ENCODE measurements at places on chromosomes 5 and 9. TPM values are rescaled to one million over a fixed set of nuclear protein-coding genes. Genes with fewer than 3 reads are reported as not detected.

DNA sequence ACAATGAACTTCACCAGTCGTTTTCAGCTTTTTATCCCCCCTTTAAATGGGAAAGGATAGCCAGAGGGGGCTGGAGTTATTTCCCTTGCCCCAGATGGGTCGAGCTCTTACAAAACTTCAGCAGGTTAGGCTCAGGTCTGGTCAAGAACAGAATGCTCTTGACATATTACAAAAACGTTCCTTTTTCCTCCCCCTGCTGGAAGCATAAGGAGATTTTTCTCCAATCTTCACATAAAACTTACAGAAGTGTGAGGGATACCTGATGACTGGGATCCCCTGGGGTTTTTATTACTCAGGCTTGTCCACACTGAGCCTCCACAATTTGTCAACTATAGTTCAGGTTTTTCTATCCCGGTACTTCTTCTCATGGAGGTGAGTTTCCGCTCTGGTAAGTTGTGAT lies 60.8 kb downstream of the CSF2 start:
- H3K4me3 ChIP-seq, result no peak overlapping the region
- H3K27me3 ChIP-seq, result no peaks in the 10 kb centered on the region
- no peak for DNase-seq
- H3K27ac ChIP-seq, result no peak overlapping the region
- H3K4me1 ChIP-seq, result no peaks in the 10 kb centered on the region
- H3K36me3 ChIP-seq, result no peaks in the 10 kb centered on the region

- H3K4me3 ChIP-seq, result peak overlapping the region; percentile 15
- H3K36me3 ChIP-seq, result peaks cover 3% of the 10 kb centered on the region
- DNase-seq, result no peak
- no peaks in the 10 kb centered on the region for H3K4me1 ChIP-seq
Observed at GRCh38 chr9:111633389-111633736, 2.2 kb downstream of the DNAJC25 start.

The FNBP1 gene
- polyA plus RNA-seq, result 9.7 TPM

DNA sequence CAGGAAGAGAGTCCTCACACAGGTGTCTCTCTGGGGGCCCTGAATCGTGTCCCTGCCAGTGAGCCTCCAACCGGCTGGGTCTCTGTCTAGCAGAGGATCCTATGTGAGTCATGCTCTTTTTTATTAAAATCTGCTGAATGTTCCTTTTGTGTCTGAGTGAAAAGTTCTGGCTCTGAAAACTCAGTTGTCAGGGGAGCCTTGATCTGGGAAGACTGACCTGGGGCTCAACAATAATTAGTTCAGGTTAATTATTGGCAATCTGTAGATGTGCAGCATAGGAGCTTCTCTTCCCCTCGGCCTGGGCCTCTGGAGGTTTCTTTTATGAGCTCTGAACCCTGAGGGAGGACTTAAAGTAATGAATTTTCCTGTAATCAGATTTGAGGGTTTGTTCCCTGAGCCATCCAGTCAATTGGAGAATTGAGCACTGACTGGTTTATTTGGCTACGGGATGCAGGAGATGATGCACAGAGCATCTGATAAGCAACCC lies 45.2 kb downstream of the ALG2 start:
- no peaks in the 10 kb centered on the region for H3K27me3 ChIP-seq
- H3K36me3 ChIP-seq, result no peaks in the 10 kb centered on the region
- DNase-seq, result peak; percentile 67

DNA sequence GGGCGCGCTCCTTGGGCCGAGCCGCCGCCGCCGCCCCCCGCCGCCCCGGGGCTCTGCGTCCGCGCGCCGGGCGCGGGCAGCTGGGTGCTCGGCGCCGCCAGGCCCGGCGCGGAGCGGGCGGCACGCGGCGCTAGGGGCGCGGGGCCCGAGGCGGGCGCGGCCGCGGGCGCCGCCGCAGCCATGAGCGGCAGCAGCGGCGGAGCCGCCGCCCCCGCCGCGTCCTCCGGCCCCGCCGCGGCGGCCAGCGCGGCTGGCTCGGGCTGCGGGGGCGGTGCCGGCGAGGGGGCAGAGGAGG lies 351 bp downstream of the TRIO start:
- DNase-seq, result no peak
- no peaks in the 10 kb centered on the region for H3K27me3 ChIP-seq
- H3K27ac ChIP-seq, result peak overlapping the region; percentile 92
- H3K36me3 ChIP-seq, result no peaks in the 10 kb centered on the region
- H3K4me1 ChIP-seq, result peaks cover 19% of the 10 kb centered on the region

DNA sequence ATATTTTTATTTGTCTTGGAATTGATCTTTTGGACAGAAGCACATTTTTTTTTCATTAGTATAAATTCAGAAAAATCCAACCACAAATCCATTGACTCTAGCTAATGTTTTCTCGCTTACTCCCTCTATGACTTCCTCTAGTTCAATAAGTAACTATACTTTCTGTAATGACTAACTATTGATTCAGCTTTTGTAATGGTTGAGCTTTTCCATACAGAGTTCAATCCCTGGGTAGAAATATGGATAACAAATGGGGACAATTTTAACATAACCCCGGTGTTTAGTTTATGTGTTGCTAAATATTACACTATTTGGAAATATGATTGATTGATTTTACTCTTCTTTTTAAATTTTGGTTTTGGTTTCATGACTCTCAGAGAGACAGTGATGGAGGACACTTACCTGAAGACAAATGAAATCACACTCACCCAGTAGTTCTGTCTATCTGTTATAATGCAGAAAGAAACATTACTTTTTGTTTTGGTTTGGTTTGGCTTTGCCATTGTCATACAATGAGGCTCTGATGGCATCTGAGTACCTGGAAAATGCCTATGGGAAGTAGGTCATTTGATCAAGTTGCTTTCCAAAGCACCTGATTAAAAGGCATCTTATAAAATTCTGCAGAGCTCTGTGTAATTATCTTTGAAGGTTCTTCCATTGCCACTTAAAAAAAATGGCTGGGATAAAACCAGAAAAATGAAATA lies 309.7 kb upstream of the MPDZ start:
- no peak overlapping the region for H3K4me3 ChIP-seq
- no peaks in the 10 kb centered on the region for H3K27me3 ChIP-seq
- DNase-seq, result no peak
- H3K36me3 ChIP-seq, result no peaks in the 10 kb centered on the region
- no peak overlapping the region for H3K27ac ChIP-seq

The TERT gene
- not detected for polyA plus RNA-seq

The REEP2 gene
- polyA plus RNA-seq, result 8.8 TPM

DNA sequence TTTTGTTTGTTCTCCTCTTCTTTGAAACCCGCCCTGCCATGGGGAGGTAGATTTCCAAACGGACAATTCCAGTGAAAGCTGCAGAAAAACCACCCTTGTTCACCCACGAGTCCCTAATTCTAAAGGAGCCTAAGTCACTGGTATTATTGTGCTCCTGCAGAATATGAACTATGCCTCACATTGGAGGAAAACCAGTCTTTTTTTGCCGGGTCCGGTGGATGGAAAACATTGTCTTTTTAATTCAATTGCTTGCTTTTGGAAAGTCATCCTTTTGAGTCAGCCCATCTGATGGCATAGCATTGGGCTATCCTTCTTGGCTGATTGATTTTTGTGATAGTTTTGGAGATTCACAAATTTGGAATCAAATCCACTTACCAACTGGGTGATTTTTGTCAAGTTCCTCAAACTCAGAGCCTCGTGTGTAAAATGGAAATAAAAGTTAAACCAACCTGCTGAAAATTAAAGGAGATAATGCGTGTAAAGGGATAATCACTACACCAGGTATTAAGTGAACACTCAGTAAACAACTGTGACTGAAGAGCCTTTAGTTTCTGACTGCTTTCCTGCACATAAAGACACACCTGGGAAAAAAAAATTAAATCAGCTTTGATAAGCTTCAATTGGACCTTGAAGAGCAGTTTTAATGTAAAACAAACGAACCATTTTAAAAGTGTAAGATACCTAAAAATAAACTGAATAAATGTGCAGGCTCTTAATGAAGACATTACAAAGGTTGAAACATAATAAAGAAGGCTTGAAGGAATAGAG lies 780 bp upstream of the CCNJL start:
- peak overlapping the region; percentile 50 for H3K27ac ChIP-seq
- H3K27me3 ChIP-seq, result no peaks in the 10 kb centered on the region
- H3K36me3 ChIP-seq, result no peaks in the 10 kb centered on the region
- peak overlapping the region; percentile 71 for H3K4me3 ChIP-seq
- DNase-seq, result no peak
- no peaks in the 10 kb centered on the region for H3K4me1 ChIP-seq

DNA sequence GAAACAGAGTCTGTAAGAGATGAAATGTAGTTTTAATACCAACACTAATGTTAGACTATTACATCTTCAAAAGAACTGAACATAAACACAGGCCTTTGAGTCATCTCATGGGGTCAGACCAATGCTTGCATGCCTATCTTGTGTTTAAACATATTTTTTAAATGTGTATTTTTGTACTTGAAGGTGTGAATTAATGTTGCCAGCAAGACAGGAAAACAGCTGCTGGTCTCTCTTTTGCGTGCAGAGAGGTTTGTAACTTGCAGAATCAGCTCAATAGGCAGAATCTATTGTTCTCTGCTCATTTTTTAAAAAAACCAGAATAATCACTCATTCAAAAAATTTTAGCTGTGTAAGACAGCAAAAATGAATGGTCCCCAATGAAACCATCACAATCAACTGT lies 180.2 kb downstream of the ALDH1A1 start:
- no peaks in the 10 kb centered on the region for H3K4me1 ChIP-seq
- H3K4me3 ChIP-seq, result no peak overlapping the region
- DNase-seq, result no peak
- H3K36me3 ChIP-seq, result no peaks in the 10 kb centered on the region
- H3K27me3 ChIP-seq, result no peaks in the 10 kb centered on the region

The INSYN2B gene
- not detected for polyA plus RNA-seq

The RNF224 gene
- polyA plus RNA-seq, result 0.80 TPM

The IFNA13 gene
- polyA plus RNA-seq, result not detected

The RGMB gene
- 4.0 TPM for polyA plus RNA-seq

GRCh38 chr5:79983618-79984017 lies 7.4 kb downstream of the MTX3 start:
- H3K4me3 ChIP-seq, result no peak overlapping the region
- no peak overlapping the region for H3K27ac ChIP-seq
- H3K4me1 ChIP-seq, result no peaks in the 10 kb centered on the region
- H3K36me3 ChIP-seq, result peaks cover 11% of the 10 kb centered on the region

The MED10 gene
- 25.9 TPM for polyA plus RNA-seq

DNA sequence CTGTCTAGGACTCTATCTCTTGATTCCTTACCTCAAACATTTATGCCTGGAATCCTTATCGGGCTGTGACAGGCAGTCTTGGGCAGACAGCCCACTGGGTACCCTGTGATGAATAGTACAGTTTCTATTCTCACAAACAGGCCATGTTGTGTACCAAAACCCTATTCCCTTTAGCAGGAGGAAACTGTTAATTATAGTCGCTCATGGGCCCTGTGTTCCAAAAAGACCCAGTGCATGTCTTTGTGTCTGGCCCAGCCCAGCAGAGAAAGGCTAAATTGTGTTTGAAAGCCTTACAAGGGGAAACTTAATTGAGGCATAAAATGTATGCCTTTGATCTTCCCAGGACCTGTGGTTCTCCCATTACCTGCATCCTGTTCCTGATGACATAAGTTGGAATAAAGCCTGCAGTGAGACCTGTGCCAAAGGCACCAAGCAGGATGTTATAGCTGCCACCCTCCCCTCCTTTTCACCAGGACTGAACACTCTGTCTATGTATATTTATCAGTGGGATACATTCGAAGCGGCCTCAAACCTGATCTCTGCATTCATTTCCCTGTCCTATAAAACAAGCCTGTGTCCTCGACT lies 43.3 kb downstream of the TLR4 start:
- H3K27me3 ChIP-seq, result peaks cover 4% of the 10 kb centered on the region
- H3K27ac ChIP-seq, result no peak overlapping the region
- H3K36me3 ChIP-seq, result no peaks in the 10 kb centered on the region
- H3K4me1 ChIP-seq, result peaks cover 3% of the 10 kb centered on the region
- no peak overlapping the region for H3K4me3 ChIP-seq

DNA sequence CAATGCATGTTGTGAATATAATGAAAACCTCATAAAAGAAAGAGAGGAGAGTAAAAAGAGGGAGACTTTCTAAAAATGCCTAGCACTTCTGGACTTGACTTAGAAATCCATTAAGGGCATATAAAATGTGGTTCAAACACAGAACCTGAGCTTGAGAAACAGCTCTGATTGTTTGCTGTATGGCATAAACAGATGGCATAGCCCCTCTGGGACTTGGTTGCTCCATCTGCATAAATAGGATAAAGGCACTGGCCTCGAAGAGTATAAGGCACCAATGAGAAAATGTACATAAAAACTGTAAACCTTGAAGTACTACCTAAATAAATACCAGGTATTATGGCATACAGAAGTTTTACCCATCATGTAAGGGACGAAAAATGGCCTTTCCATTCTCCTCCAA lies 23.8 kb downstream of the MRPS27 start:
- H3K36me3 ChIP-seq, result peaks cover 8% of the 10 kb centered on the region
- H3K27me3 ChIP-seq, result no peaks in the 10 kb centered on the region
- no peak for DNase-seq
- H3K4me1 ChIP-seq, result no peaks in the 10 kb centered on the region
- no peak overlapping the region for H3K27ac ChIP-seq

The OTP gene
- not detected for polyA plus RNA-seq

DNA sequence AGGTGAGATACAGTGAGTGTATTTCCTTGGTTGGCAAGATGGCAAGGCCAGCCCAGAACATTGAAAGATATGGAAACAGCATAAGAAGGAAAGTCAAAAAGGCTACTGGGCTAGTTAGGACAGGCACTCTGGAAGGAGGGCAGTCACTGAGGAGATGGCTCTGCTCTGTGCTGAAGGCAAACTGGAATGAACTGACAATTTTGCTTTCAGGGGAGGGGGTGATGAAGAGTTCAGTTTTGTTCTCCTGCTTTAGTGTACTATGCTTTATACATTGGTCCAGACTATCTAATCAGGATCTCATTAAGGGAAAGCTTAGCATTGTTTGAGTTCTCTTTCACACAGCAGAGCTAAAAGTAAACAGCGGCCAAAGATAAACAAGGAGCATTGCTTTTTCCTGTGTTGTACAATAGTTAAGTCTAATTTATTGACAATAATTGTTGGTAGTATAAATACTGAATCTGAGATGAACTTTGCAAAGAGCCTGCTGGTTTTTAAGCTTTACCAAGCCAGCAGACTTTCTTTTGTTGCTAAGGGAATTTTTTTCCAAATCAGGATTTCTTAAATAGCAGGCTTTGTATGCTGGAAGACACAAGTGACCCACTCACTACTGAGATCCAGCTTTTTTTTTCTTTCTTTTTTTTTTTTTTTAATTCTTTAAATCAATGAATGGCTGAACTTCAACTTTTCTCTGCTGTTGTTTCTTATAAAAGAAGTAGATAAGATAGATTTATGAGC lies 355.5 kb downstream of the ARRDC3 start:
- H3K27ac ChIP-seq, result no peak overlapping the region
- H3K4me3 ChIP-seq, result no peak overlapping the region
- no peaks in the 10 kb centered on the region for H3K27me3 ChIP-seq
- no peaks in the 10 kb centered on the region for H3K36me3 ChIP-seq
- DNase-seq, result no peak

GRCh38 chr9:86407022-86407421 lies 52.8 kb upstream of the TUT7 start:
- no peaks in the 10 kb centered on the region for H3K36me3 ChIP-seq
- H3K27ac ChIP-seq, result no peak overlapping the region
- H3K4me3 ChIP-seq, result no peak overlapping the region

- no peak overlapping the region for H3K4me3 ChIP-seq
- no peak for DNase-seq
- H3K27me3 ChIP-seq, result no peaks in the 10 kb centered on the region
- H3K36me3 ChIP-seq, result no peaks in the 10 kb centered on the region
Observed at GRCh38 chr5:1910081-1910760, 27.5 kb upstream of the IRX4 start.

GRCh38 chr5:23820765-23821471 lies 313.5 kb downstream of the PRDM9 start:
- H3K36me3 ChIP-seq, result no peaks in the 10 kb centered on the region
- peak; percentile 29 for DNase-seq
- no peaks in the 10 kb centered on the region for H3K4me1 ChIP-seq
- no peak overlapping the region for H3K27ac ChIP-seq
